NCI-H2081 treated with DMSO at 0.1 percent for 48 hours (cell line): ENCODE measurements at places on chromosomes 2 and 18.
A peak's percentile ranks its signal among the peaks of the same experiment; 100 is the strongest.

DNA sequence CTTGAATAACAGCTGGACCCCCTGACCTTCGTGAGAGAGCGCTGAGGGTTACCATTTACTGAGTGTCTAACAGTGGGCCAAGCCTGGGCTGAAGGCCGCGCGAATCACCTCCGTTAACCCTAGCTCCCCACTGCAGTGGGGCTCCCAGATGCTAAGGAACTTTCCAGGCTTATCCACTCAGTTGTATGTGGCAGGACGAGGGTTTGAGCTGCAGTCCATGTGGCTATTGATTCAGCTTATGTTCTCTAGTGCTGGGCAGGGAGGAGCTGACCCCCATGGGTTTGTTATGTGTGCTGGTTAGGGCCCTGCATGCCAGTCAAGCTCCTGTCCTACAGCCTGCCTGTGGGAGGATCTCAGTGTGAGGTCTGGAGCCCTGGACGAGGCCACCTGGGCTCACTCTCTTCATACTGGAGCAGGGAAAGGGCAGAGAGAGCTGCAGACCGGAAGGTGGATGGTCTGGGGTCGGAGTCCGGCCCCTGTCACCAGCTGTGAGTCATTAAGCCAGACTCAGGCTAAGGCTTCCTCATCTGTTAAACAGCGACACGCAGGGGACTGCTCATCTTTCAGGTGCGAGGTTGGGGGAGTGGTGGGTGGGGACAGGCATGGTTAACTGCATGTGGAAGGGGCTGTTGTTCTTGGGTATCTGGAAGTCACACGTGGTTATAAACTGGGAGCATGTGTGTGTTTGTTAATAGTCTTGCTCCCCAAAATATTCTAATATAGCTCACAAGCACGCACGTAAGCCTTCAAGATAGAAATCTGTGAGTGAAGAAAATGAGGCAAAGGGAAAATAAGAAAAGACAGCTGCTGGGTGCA is 6.6 kb downstream of the PSD4 start:
- no peak for DNase-seq

GRCh38 chr18:38940863-38941531 is 1375.4 kb upstream of the CELF4 start:
- peak; percentile 30 for DNase-seq

GRCh38 chr2:208529796-208530195 is 123.2 kb downstream of the PTH2R start:
- DNase-seq = no peak

GRCh38 chr2:127032621-127033020 is 74.3 kb downstream of the BIN1 start:
- DNase-seq = no peak

GRCh38 chr2:237731663-237732062 is 66.9 kb upstream of the RBM44 start:
- DNase-seq = no peak

GRCh38 chr2:15973481-15974401 is 33.4 kb downstream of the MYCN start:
- no peak for DNase-seq

DNA sequence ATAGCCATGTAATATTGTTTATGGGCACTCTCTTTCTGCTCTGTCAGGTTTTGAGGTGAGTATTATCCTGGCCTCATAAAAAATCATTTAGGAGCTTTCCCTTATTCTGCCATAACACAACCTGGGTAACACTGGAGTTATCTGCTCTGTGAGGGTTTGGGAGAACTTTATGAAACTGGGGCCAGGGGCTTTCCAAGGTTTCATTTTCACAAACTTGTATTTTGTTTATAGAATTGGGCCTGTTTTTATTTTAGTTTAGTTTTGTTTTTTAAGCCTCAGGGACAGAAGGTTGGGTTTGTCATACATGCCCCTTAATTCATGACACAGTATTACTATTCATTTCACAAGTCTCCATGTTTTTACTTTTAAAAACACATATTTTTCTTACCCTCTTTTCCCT is 83.5 kb downstream of the IRS1 start:
- DNase-seq = no peak

DNA sequence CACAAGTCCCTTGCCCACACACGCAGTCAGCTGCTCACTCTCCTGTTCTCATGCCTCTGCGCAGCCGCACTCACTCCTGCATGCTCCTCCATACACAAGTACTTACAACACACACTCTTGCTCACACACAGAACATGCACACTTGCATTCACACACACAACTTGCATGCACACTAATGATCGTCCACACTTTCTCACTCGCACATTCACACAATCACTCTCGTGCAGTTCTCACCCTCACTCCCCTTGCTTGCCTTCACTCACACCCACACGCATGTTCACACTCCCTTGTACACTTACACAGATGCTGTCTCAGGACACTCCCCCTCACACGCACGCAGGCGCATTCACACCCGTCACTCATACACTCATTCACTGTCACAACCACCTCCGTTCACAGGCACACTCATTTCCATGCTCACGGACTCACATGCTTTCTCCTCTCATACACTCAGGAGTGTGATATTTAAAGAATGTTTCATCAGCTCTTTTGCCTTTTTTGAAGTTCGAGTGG is 36.1 kb upstream of the LYPD6B start:
- no peak for DNase-seq
